NCI-H1092 treated with DMSO at 0.1 percent for 48 hours (cell line): ENCODE measurements at places on chromosomes 11 and 22.

- DNase-seq: no peak
Measured at GRCh38 chr22:42425337-42425988, 6.7 kb downstream of the NFAM1 start.

DNA sequence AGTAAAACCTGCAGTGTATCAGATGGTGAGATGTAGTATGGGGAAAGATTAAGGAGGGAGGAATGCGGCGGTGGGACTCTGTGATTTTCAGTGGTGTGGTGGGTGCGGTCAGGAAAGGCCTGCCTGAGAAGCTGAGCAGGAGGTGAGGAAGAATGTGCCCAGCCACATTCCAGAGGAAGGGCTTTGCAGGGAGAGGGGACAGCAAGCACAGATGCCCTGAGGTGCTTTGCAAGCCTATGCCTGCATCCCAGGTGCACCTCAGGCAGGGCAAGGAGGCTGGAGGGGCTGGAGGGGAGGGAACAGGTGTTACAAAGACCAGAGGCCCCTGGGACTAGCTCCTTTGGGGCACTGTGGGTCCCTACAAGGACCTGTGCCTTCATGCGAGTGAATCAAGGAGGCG, 42.1 kb downstream of the MYO7A start:
- DNase-seq: no peak

DNA sequence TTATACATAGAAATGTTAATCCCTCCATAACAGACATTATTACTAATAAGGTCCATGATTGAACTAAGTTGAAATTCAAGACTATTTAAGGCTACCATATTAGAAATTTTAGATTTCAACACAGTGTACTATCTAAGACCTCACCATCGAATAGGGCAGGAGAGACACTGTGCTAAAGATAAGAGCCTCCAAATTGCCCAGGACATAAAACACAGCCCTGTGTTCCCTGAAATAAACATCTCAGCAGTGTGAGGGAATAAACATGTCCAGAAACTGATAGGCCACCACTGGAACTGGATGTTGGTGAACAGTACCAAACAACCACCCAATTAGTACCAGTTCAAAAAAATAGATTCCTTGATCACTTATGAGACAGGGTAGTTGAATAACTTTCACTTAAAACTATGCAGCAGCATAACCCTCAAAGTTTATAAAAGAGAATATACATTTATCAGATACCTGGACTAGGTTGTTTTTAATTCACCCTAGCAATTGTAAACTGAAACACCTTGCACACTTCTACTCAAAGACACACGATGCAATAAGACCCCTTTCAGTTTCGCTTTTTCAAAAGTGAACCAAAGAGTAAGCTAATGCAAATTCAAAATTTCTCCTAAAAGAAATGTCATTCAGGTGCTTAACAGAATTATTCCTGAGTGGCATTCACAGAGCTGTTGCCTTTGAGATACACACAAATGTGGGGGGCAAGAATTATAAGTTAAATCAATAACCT, 34.3 kb downstream of the USP28 start:
- DNase-seq: no peak

GRCh38 chr11:121464352-121464946, 11.7 kb upstream of the SORL1-AS1 start:
- no peak for DNase-seq

DNA sequence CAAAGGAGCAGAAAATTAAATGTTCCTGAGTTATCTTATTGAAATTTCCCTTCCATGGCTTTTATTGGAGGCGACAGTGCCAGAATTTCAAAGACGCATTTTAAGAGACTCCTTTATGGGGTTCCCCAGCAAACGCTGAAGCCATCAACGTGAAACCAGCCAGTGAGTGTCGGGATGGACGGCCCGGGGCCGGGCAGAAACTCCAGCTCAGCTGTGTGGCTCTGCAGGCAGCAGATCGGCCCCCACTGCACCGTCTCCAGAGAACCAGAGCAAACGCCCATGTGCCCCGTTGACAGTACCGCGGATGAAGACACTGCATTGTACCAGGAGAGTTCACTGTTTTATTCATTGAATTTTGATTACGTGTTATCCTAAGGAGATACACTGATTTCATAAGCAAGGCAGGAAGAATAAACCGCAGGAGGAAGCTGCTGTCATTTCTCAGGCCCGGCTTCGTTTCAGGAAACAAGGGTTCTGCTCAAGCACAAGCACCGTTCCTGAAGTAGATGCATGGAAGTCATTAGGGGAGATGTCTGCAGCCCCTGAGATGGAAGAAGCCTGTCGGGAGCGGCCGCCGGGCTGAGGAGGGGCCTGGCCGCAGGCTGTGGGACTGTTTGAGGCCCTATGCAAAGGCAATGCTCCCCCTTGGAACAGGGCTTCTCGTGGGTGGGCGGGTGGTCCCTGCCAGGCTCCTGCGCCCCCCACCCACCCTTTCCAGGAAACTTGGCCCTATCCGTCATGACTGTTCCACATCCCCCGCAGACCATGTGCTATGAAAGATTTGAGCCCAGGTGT, 639.7 kb downstream of the TBC1D22A start:
- DNase-seq: no peak

DNA sequence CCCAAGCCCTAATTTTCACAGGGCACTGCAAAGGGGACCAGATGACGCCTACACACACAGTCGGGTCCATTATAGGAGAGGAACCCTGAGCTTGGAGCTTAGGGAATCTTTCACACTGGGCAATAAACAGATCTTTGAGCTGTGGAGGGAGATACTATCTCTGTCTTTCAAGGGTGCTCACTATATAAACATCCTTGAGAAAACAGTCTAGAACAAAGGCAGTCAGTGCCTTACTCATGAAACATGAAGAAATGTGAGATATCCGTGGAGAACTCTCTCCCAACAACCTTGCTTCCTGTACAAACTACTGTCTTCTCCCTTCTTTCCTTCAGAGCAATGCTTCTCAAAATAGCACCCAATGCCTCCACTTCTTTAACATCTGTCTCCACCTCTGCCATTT, 109.0 kb upstream of the APOA1 start:
- DNase-seq: no peak

- DNase-seq: no peak
Measured at GRCh38 chr11:109745996-109746625, 324.1 kb downstream of the C11orf87 start.

GRCh38 chr11:27973851-27974536, 134.0 kb downstream of the KIF18A start:
- no peak for DNase-seq

DNA sequence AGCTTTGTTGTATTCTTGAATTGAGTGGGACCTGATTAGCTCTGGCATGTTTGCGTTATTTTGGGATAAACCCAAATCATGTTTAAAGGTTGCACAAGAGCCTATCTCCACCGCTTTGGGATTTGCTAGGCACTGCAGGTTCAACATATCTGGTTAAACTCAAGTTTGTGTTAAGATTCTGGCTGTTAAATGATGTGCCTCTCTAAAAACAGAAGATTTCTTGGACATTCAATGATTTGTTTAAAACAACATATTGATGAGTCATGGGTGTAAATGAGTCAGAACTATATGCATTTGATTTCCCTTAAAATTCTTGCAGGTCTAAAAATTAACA, 67.4 kb downstream of the AMOTL1 start:
- no peak for DNase-seq

- no peak for DNase-seq
Measured at GRCh38 chr11:66071381-66071801, 1.3 kb downstream of the PACS1 start.

DNA sequence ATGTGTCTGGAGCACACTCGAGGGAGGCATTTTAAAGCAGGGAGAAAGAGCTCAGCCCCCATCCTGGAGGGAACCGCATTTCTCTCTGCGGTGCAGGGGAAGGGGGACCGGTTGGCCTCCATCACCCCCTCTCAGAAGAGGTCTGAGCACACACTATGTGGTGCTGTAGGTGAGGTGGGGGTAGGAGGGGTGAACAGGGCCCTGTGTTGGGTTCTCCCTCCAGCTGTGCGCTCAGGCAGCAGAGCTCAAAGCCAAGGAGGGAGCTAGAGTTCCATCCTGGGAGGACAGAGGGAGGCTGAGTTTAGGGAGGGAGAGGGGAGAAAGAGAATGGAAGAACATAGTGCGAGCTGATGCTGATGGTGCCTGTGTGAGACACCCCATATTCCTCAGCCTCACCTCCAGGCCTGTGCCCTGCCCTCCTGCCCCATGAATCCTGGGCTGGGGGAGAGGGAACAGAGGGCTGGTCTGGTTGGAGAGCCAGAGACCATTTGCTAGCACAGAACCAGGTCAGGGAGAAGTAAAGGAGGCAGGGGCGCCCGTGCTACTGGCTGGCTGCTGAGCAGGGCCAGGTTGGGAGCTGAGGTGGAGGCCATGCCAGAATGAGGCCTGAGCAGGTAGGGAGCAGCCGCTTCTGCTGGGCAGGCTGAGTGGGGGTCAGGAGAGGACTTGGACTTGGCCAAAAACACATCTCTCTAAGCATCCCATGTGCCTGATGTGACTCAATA, 43.7 kb downstream of the ALX4 start:
- DNase-seq: no peak

DNA sequence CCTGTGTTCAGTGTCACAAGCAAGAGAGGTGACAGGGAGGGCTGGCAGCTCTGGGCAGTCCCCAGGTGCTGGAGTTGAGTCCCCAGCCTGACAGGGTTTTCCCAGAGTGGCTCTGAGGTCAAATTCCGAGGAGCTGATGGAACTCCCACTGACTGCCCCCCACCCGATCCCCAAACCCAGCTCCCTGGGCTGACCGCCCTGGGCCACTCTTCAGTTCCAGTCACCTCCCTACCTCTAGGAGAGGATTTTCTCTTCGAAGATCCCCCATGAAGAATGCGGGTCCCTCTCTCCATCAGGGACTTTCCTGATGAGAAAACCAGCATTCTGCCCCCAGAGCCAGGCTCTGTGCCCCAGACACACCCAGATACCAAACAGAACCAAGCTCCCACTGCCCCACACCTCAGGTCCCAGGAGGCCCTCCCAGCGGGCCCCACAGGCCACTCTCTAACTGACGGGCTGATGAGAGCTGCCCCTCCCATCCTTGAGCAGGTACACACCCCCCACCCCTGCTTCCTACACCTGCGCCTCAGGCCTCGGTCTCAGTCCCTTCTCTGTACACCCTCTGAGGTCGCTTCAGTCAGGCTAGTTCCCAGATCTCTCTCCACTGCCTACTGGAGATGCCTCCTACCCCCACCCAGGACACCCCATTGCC, 12.1 kb upstream of the RAC2 start:
- no peak for DNase-seq

DNA sequence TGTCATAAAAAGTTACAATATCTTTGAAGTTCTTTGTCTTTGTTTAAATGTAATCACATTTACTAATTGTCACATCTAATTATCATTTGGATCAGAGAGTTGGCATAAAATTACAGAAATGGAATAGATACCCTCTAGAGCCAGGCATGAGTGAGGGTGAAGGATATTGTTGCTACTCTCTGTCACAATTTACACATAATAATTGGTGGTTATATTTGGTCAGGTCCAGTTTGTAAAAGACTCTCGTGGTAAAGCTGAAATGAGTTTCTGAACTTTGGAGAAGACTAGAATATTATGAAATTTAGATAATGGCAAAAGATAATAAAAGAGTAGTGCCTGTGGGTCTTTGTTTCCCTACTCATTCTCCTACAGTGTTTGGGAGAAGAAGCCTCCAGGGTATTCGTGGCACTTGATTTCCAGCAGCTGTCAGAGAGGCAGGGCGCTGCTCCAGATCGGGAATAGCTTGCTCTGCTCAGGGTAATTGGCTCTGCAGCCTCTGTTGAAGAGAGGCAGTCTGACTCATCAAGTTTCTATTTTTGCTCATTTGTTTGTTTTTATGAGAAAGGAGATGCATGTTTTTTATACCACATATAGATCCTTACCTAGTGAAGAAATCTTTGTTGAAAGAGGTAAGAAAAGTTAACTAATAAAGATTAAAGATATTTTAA, 349.9 kb downstream of the CNTN5 start:
- peak; percentile 20 for DNase-seq

GRCh38 chr11:106957030-106957482, 61.2 kb downstream of the GUCY1A2 start:
- no peak for DNase-seq

- DNase-seq: no peak
Measured at GRCh38 chr22:23850136-23850611, 7.5 kb upstream of the SLC2A11 start.

- no peak for DNase-seq
Measured at GRCh38 chr11:17563961-17564686, 17.1 kb downstream of the OTOG start.

DNA sequence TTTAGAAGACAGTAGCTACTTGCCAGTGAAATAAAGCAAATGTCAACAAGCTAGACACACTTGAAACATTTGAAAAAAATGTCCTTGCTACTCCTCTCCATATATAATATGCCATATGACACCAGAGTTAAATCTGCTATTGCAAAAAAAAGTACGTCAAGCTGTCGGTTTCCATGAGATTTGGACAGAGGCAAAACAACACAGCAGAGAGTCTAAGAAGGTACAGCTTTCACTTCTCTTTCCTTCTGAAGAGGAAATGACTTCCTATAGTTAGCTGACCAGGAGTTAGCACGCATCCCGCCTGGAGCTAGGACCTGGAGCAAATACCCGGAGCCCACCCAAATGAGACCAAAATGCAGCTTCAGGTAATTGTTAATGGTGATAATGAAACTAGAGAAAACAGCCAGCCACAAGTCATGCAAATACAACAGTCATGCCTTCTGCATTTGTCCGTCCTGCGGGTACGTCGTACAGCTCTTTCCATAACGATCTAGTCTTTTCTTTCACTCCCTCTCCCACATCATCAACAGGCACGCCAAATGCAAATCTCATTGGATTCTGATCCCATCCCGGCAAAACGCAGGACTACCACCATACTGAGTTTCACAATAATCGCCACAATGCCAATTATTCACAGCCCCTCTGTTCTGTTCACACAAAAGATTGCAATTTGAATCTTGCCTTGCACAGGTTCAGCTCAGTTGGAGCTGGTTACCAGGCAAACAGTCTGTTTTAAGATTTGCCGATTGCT, 395.0 kb upstream of the CCDC90B start:
- no peak for DNase-seq

DNA sequence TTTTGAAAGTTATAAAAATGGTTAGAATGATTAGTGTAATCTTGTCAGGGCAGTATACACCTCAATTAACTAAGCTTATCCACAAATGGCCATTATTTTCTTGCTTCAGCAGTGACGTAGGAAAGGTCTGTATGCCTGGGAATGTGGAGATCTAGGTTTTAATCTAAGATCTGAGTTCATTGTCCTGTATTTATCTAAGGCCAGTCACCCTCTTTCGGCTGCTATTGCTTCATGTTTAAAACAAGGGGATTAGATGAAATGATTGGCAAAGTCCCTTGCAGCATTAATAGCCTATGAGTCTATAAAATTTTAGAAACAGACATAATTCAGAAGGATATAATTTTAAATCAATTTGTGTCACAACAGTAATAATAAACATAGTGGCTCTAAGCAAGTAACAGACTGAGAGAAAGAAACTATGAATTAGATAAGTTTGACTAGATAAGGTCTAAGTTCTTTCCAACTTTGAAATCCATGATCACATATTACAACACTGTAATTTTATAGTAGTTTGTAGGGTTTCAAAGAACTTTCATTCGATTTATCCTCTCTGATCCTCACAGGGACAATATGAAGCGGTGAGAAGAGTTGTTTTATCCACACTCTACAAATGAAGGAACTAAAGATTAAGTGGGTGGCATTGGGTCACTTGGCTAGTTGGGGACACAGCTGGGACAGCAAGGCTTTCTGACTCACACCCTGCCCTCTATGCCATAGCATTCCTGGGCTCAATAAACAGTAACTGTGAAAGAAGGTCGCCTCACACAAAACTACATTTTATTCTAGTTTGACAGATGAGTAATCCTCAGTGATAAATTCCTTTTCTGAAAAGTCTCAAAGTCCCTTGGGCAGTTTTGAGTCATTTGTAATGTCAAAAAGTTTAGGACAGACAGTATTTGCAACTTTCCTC, 60.6 kb upstream of the RDX start:
- no peak for DNase-seq

GRCh38 chr22:44754998-44755397, 2.6 kb downstream of the ARHGAP8 start:
- no peak for DNase-seq
